ENCODE measurements at places on chromosomes 2 and 18. TPM values are rescaled to one million over a fixed set of nuclear protein-coding genes. Genes with fewer than 3 reads are reported as not detected.

DNA sequence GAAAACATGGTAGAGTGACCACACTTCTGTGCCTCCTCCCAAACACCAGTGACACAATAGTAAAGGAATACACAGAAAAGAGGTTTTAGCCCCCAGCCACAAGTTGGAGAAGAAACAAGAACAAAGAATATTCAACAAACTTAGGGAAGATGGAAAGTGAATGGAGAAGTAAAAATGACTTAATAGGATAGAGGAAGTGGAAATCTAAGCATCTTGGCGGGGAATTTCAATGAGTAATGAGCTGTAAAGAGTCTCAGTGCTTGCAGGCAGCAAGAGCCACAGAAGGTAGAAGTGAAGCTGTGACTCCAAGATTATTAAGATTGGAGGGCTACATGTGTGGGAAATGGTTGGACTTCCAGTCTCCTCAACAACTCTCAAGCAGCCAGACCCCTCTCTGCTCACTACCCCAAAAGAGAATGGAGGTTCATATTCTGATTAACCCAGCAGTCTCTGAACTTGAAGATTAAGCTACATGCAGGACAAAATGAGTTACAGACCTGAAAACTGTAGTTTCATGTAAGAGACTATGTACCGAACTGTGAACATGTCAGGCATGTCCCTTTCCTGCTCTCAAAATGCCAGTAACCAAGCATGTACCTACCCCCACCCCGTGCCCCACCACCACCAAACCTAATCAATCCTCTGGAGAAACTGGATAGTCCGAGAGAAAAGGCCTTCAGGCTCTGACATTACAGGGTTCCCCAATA, 16.9 kb upstream of the HNRNPLL start:
- no peak for DNase-seq

DNA sequence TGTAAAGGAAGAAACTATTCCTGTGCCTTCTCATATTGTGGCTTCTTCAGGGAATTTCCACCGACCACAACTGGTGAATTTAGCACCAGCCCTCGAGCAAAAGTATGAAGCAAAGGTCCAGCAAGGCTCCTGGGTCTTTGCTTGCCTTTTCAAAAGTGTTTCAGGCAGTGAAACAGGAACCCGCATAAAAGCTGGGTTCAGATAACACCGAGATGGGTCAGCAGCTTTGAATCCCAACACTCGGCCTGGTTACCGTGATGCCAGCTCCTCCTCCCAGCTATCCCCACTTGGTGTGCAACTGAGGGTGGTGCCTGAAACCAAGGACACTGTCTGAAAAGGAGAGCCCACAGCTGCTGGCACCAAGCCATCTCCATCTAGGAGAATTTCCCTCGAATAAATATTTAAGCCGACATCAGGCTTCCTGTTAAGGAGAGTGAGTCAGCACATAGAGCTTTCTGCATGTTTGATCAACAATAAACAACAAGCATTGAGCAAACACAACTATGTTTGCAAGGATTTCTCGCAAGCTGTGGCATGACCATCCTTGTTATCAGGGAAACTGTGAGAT, 69.5 kb downstream of the ANTXR1 start:
- DNase-seq = peak; percentile 96

- DNase-seq = no peak
Observed at GRCh38 chr2:230048010-230048671, 20.6 kb downstream of the SLC16A14 start.

- DNase-seq = no peak
Observed at GRCh38 chr2:33267756-33268155, 208.7 kb upstream of the RASGRP3 start.

GRCh38 chr2:168355121-168355520, 101.0 kb upstream of the CERS6 start:
- DNase-seq = no peak

TNFRSF11A gene
- total RNA-seq = 0.17 TPM

DNA sequence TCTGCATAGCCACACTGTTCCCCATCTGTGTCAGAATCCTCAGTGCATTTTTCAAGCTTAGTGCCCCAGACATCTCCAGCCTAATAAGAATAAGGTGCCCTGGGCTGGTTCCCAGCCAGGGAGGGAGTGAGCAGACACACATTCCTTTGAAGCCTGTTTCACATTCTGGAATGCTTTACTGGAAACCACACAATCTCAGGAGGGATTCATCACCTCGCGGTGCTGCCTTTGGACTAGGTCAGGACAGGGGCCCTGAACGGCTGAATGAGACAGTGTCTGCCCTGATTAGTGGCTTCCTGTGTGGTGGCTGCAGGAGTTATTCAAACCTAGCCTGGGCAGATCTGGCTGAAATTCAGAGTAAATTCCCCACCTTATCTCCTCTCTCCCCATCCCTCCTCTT, 108.0 kb upstream of the LDAH start:
- DNase-seq = peak; percentile 45

RETSAT gene
- total RNA-seq = 14.1 TPM

DNA sequence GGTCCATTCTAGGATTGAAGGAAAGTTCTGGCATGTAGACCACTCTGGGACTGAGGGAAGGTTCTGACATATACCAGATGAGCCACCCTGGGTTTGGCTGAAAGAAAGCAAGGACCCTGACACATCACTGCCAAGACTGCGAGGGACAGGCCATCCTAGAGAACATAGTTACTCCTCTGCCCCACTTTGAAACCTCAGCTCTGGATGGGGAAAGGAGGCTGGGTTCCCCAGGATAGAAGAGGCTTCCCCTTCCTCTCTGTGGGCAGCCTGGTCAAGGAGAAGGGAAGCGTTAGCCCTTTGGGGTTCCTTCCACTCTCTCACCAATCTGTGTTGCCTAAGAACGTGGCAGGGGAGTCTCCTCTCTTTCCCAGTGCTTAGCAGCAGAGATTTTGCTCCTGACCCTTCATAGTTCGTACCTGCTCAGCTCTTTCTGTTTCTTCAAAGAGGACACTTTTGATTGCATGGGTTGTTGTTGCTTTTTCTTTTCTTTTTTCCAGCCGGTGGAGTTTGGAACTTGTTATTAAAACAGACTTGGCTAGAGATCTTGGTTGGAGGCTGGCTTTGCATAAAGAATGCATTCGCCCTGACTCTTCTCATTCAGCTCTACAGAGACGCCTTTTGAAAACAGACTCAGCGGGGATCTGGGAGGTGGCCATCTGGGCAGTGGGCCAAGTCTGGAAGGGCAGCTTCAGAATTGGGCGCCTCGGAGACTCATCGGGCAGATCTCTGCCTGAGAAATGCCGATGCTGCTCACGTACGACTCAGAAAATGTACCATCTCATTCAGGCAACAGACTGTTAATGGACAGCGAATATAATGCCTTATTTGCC, 166.1 kb downstream of the CLIP4 start:
- DNase-seq = peak; percentile 47

GRCh38 chr2:151922845-151923666, 94.8 kb upstream of the ARL5A start:
- DNase-seq = peak; percentile 23

AKAIN1 gene
- not detected for total RNA-seq

GRCh38 chr2:240819126-240819857, 727 bp downstream of the KIF1A start:
- no peak for DNase-seq

DNA sequence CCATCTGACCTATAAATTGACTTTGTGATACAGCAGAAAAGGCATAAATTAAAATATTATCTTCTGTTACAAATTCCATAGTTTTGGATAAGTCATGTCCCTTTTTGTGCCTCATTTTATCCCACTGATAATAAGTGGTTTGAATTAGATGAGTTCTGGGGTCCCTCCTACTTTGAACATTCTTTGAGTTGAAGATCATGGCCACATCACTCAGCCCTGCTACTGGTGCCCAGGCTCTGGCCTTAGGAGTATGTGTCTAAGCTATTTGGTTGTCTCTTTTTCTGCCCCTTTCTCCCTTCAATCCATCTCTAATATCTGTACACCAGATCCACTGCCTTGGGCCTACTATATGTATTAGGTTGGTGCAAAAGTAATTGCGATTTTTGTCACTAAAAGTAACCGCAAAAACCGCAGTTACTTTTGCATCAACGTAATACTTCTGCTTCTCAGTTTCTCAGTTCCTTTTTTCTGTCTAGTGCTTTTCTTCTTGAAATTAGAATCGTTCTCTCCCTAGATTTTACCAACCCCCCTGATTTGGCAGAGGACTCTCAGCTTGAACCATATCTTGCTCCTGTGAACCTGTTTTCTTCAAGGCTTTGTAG, 362.5 kb upstream of the TNP1 start:
- DNase-seq = no peak

DNA sequence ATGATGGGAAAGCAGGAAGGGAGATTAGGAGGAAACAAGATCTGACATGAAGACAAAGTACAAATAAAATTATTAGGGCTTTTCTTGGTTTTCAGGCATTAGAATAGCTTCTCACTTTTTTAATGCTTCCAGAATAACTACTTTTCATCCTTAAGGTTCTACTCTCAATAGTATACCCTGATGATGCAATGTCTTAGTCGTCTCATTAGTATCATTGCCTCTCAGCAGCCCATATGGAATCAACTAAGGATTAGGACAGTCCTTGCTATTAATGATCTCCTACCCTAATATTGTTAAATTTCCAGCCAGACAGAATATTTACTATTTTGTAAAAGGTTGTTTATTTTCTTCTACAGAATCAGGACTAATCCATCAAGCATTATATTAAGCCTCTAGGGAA, 55.9 kb downstream of the RELCH start:
- DNase-seq = no peak

FRZB gene
- 0.08 TPM for total RNA-seq

GRCh38 chr18:13300029-13300428, 81.5 kb downstream of the LDLRAD4 start:
- DNase-seq = no peak

DNA sequence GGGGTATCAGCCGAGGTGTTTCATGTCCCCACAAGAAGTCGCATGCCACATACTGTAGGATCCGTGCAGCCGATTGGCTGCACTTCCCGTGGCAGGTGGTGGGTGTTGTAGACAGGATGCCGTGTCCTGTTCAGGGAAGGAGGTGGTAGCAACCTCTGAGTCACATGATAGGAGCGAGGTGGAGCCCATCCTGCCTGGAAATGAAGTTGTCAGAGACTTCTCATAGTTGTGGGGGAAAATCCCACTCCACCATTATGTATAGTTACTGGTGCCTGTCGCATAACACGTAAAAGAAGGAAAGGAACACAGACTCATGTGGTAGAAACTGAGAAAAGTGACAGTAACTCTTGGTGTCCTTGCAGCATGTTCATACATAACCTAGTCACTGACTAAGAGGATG, 91.4 kb upstream of the IL1R2 start:
- DNase-seq = no peak

SP140 gene
- not detected for total RNA-seq

GRCh38 chr2:124426625-124427024, 401.5 kb downstream of the CNTNAP5 start:
- DNase-seq = no peak

DNA sequence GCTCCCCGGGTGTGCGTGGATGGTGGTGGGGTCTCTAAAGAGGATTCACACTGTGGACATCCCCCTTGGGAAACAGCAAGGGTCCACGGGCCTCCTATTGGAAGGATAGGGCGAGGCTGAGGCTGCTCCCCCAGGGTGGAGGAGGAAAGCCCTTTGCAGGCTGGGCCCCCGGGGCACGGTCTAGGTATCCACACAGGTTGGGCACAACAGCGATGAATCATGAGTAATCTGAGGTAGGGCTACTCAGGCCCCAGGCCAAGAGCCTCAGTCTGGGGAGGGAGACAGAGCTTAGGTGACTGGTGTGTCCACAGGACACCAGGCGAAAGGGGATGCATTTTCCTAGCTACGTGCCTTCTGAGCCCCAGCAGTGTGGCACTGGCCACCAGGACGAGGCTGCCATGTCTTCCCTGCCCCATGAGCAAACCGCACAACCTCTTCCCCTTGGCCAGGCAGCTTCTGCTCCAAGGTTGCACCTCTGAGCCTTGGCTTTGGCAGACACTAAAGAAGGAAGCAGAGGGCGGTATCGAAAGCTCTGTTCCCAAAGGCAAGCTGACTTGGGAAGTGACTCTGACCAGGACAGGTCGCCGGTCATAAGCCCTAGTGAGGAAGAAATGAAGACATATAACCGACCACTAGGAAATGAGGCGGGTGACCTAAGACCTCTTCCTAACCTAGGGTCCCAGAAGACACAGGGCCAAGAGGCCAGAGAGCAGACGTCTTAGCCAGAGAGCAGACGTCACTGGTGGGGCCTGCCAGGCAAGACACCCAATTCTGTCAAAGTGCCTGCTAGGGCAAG, 14.6 kb upstream of the SEMA4C start:
- no peak for DNase-seq

GRCh38 chr2:131032393-131032836, 60.8 kb downstream of the FAM168B start:
- no peak for DNase-seq

REG1B gene
- not detected for total RNA-seq

- DNase-seq = no peak
Observed at GRCh38 chr2:9548506-9548905, 7.1 kb downstream of the ADAM17 start.

FOXI3 gene
- total RNA-seq = not detected

R3HDM1 gene
- total RNA-seq = 8.7 TPM

SPEG gene
- total RNA-seq = 3.7 TPM

DNA sequence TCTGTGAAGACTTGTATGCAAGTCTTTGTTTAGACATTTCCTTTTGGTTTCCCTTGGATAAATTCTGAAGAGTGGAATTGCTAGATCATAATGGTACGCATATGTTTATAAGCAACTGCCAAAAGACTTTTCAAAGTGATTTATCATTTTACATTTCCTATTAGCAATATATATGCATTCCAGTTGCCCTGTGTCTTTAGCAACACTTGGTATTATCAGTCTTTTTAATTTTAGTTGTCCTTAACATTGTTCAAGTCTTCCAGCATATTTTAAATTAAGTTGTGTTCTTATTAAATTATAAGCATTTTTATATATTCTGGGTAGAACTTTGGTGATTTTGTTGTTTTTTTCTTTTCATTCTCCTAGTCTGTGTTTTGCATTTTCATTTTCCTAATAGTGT, 81.8 kb downstream of the EML6 start:
- no peak for DNase-seq

GRCh38 chr2:7738596-7738995, 821.4 kb downstream of the RNF144A start:
- no peak for DNase-seq

DYNAP gene
- total RNA-seq = not detected

- no peak for DNase-seq
Observed at GRCh38 chr18:34491719-34492118, 218.4 kb upstream of the DTNA start.

AUP1 gene
- total RNA-seq = 95.4 TPM

SLC30A3 gene
- total RNA-seq = 0.46 TPM

GRCh38 chr2:144156736-144157640, 362.9 kb downstream of the ZEB2 start:
- DNase-seq = no peak
